PC-9 (cell line): ENCODE measurements at places on chromosomes 6 and 20.

DNA sequence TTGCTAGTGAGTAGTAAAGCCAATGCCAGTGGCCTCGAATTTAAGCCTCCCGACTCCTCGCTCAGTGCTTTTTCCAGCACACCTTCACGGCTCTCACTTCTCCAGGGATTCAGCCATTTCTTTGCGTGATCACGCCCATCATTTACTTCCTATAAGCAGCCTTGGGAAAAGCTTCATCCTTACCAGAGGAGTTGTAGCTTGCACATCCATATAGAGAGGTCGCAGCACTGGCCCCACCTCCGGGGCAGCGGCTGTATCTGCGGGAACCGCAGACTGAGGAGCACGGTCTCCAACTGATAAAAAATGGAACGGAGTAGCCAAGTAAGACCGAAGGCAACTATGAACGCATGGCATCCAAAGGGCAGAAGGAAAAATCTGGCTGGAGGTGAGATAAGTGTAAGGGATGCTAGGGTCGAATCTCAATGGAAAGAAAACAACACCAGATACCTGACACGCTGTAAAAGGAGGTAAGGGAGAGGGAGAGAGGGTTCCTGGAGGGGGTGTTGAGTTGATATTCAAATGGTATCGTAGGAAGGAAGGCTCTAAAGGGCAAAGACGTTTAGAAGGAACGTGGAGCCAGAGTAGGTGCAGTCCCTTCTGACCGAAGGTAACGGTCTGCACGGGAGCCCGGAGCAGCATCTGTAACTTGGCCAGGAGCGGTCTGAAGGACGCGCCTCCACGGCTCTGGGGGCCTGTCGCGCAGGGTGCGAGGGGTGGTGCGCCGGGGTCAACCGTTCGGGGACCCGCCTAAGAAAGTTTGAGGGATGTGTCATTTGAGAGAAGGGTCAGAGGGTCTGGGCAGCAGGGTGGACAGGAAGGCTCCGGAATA lies 640 bp downstream of the NFS1 start:
- no peak for DNase-seq

- no peak for DNase-seq
These were observed 54.7 kb downstream of the TRAF3IP2 start for GRCh38 chr6:111550953-111551352.

- DNase-seq = peak; percentile 65
These were observed 38.5 kb downstream of the DLGAP4 start for GRCh38 chr20:36344517-36345132.

GRCh38 chr6:84618836-84619235 lies 145.6 kb downstream of the TBX18 start:
- DNase-seq = no peak

GRCh38 chr6:4890191-4890590 lies 113.6 kb downstream of the RPP40 start:
- DNase-seq = no peak

GRCh38 chr6:163291622-163292021 lies 122.9 kb upstream of the QKI start:
- no peak for DNase-seq

DNA sequence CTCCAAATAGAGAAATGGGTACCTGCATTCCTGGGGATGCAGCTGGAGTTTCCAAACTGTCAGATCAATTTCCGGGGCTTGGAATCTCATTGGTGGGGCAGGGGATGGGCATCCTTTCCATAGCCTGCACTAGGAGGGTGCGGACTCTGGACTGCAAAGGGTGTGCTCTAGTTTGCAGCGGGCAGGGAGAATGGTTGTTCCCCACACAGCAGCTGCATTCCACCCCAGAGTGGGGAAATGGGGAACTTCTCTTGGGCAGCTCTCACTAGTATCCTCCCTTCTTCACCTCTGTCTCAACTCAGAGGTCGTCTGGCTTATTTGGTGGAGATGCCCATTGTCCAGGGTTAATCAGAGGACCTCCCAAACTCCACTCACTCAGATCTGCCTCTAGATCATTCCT lies 34.5 kb upstream of the CDKN1A start:
- DNase-seq = no peak

GRCh38 chr20:62156592-62157386 lies 13.2 kb downstream of the SS18L1 start:
- DNase-seq = peak; percentile 35

- DNase-seq = no peak
These were observed 67.5 kb downstream of the MACROD2 start for GRCh38 chr20:14062786-14063185.

GRCh38 chr6:52634211-52634610 lies 36.7 kb upstream of the TMEM14A start:
- no peak for DNase-seq

DNA sequence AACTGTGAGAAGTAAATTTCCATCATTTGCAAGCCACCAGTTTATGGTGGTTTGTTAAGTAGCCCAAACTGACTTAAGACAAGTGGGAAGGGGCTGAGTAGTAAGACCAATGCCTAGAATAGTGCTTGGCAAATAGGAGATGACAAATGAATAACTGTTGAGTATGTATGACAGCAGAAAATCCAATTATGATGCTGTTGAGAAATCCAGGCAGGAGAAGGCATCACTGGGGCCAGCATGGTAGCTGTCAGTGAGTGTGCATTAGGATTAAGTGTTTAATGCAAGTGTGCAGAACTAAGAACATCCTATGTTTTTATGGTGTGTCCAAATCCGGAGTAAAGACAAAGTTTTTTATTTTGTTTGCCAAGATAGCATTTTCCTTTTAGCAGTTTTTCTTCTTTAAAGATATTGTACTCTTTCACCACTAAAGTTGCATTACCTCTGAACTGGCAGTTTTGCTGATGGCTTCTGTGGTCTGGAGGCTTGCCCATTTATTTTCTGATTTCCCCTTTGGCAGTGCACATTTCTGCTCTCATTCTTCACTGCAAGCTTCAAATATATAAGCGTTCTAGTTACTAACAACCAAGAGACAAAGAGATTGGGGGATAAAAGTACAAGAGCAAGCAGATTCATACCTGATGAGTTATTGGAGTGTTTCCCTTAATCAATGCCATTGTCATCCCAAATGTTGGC lies 289.7 kb downstream of the KCNQ5 start:
- DNase-seq = no peak
